ENCODE measurements at places on chromosomes 2 and 18.

DNA sequence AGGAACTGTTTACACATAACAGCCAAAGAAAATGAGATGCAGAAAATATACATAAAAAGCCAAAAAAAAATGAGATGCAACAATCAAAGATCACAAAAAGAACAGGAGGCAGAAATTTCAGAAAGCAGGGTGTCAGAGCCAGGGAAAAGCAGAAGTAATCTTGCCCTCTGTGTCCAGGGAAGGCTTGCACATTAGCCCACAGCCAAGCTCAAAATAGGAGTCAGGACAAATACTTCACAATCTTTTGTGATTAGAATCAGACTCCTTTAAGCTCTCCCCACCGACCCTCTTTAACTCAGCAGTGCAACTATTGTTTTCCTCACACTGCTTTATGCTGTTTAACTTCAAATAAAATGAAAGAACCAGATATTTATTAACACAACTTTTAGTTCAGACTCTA lies 34.6 kb downstream of the IAH1 start:
- no peak for DNase-seq

DNA sequence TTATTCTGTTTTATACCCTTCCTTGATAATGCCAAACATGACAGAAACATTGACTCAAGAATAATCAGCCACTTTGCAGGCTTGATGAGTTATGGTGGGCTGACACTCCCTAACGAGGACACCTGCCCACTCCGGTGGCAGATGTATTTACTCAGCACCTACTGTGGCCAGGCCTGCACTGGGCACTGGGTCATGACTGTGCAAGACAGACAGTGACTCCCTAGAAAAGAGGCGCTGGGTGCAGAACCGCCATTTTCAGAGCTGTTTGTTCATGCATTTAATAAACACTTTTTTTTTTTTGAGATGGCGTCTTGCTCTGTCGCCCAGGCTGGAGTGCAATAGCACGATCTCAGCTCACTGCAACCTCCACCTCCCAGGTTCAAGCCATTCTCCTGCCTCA lies 32.5 kb downstream of the SNED1 start:
- no peak for DNase-seq

DNA sequence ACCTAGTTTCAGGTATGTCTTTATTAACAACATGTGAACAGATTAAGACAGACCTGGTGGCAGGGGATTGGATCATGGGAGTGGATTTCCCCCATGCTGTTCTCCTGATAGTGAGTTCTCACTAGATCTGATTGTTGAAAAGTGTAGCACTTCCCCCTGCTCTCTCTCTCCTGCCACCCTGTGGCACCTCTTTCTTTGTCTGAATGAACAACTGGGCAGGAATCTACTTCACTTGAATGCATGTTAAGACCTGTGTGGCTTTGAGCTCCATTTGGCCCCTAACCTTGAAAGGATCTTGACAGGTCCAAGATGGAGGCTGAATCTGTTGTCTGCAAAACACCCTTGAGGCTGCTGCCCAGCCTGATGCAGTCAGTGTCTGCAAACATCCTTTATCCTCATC lies 194.4 kb downstream of the RNF144A start:
- peak; percentile 24 for DNase-seq

DNA sequence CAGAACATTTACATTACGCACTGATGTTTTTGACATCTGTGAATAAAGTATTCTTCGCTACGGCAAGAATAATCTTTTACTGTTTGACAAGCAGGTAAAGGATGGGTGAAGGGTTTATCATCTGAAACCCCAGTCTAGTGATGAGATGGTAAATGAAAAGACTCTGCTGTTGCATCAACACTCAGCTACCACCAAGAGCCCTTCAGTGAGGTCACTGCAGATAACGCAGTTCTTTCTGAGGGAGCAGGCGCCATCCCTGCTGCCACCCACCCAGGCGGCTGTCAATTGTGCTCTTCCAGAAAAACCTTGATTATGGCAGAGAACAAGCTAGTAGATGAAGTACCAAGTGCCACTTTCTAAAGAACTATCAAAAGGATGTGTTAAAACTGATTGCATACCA lies 58.7 kb downstream of the ABCG8 start:
- peak; percentile 59 for DNase-seq

DNA sequence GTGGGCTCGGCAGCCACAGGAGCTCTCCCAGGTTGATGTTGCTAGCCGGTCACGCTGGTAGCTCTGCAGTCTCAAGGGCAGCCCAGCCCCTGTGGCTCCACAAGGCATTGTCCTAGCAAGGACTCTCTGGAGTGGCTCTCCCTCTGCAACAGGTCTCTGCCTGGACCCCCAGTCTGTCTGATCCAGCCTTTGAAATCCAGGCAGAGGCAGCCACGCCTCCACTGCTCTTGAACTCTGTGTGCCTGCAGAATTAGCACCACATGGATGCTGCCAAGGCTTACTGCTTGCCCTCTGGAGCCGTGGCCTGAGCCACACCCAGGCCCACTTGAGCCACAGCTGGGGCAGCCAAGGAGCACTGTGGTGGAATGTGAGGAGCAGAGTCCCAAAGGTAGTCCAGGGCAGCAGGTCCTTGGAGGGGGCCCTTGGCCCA lies 43.0 kb upstream of the FAHD2A start:
- no peak for DNase-seq

DNA sequence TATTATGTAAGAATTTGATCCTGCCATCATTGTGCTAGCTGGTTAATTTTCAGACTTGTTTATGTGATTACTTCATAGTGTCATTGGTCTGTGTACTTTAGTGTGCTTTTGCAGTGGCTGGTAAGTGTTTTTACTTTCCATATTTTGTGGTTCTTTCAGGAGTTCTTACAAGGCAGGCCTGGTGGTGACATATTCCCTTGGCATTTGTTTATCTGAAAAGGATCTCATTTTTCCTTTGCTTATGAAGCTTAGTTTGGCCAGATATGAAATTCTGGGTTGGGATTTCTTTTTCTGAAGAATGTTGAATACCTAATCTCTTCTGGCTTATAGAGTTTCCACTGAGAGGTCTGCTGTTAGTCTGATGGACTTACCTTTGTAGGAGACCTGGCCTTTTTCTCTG lies 72.8 kb upstream of the MC4R start:
- no peak for DNase-seq

- DNase-seq, result no peak
Observed at GRCh38 chr2:142741764-142742269, 135.6 kb upstream of the KYNU start.

DNA sequence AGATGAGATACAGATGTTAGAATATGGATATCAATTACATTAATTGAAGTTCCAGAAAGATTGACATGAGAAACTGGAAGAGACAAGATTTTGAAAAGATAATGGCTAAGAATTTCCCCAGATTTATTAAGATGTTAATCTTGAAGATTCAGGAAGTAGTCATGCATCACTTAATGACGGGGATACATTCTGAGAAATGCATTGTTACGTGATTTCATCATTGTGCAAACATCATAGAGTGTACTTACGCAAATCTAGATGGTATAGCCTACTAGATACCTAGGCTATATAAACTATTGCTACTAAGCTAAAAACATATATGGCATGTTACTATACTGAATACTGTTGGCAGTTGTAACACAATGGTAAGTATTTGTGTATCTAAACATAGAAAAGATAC lies 6.8 kb upstream of the CHMP3 start:
- DNase-seq, result no peak

GRCh38 chr2:27018142-27018541 lies 14.6 kb upstream of the TMEM214 start:
- DNase-seq, result no peak

- no peak for DNase-seq
Observed at GRCh38 chr2:138475277-138475776, 26.2 kb upstream of the SPOPL start.

DNA sequence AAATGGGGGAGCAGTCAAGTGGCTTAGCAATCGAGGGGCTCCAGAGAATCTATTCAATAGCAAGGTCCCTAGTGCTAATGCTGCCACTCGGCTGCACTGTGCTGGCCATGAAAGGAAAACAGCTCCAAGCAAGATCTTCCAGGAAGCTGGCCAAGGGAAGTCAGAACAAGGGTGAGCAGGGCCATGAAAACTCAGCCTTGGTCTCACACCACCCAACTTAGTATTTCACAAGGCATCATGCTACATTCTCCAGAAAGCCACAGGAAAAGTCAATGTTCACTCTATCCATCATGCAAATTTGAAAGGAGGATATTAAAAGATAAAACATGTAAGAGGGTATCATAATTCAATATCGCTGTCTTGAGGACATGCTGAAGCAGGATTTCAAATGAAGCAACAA lies 35.7 kb downstream of the NRP2 start:
- DNase-seq, result no peak

DNA sequence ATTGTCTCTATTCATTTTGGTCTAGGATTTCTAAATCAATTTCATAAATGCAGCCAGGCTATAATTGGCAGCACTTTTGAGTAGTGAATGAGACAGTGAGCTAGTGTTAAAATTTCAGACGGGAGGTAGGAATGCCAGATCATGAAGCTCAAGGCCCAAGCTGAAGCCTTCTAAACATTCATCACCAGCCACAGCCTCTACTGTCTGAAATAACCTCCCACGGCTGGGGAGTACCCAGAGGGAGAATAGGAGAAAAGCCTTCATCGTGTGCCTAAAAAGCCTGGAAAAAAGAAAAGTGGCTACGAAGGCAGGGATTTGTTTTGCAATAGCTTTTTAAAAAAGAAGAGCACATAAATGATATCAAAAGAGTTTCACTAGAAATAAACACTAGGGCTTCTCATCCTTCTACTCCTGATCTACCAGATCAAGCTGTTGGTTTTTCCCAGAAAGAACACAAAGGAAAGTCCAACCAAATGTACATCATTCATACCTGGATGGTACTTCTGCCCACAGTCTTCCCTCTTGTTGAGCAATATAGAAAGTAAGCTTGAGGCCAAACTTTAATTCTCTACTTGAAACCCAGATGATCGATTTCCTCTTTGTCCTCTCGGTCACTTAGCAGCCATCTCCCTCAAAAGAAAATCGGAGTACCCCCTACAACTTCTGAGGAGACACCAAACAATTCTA lies 48.1 kb upstream of the SLC39A10 start:
- DNase-seq, result no peak

DNA sequence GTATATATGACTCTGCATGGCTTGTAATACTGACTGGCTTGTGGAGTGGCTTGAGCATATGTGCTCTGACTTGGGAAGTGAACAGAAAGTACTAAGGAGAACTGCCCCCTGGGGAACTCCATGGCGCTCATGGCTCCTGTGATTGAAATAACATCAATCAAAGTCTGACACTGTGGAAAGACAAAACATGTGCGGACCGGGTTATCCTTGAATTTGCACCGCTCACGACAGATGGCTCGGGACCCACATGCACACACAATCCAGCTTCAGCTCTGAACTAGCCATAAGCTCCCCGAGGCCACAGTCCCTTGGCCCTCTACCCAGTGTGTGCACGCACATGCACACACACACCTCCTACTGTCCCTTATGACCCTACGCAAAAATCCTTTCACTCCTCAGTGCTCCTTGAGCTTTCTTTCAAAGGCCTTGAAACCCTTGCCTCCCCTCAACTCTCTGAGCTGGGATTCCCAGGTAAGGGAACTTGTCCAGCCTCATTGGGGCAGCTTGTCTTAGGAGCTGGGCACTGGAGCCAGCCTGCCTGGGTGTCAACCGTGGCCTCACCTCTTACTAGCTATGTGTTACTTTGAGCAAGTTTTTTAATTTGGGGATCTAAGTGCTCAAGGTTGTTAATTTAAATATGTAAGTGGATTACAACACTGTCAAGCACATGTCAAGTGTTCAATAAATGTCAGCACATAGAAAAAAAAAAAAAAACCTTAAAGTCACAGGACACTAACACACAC lies 43.6 kb downstream of the MRPS5 start:
- no peak for DNase-seq

GRCh38 chr2:209380293-209380692 lies 43.6 kb upstream of the MAP2 start:
- no peak for DNase-seq

DNA sequence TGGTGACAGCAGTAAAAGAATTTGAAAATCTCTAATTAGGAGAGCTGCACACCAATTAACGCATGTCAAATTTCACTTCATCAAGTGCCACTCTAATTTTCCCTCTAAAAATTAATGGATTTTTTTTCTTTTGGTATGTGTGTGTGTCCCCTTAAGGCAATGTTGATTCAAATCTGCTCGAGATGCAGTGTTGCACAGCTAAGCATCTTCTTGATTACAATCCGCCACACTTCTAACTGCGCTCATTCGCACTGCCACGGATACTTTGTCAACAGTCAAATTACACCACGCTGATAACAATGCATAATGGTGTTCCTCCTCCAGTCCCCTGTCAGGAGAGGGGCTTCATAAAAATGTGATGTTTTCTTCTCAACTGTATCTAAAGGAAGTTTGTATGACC lies 261.4 kb downstream of the MEIS1 start:
- no peak for DNase-seq

- no peak for DNase-seq
Observed at GRCh38 chr2:152303951-152304350, 31.0 kb upstream of the FMNL2 start.

GRCh38 chr2:120740375-120740764 lies 4.7 kb downstream of the GLI2 start:
- no peak for DNase-seq

DNA sequence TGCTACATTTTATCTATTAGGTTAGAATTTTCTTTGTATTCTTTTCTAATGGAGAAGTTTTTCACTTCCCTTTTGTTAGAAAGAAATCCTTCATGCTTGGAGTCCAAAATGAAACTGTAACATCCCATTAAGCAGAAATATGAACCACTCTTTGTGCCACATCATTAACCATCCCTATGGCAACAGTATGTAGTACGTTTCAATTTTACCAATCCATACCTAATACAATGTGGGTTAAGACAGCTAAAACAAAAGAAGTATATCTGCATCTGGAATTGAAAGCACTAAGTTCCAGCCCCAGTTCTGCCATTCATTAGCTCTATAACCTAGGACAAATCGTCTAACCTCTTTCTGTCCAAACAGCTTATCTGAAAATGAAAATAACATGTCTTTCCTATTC lies 409.2 kb upstream of the SPHKAP start:
- DNase-seq, result no peak

DNA sequence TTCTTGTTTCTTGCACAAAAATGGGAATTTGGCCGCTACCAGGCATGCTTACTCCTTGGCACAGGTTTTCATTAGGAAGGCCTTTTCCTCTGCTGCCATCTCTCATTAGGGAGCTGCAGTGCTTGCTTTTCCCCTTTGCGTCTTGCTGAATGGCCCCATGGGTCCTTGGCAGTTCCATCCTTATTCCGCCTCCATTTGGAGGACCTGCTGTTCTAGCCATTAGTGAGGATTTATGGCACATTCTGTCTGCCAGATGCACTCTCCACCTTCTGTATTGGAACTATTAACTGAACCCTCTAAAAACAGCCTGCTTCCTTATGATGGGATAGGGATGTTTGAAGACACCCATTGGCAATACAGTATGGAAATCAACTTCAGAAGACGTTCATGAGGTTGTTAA lies 103.5 kb upstream of the NOSTRIN start:
- DNase-seq, result peak; percentile 3

Data from NCI-H187 (cell line).